ENCODE measurements at places on chromosomes 5 and 9.

- DNase-seq = no peak
These were observed 40.1 kb upstream of the UBAC1 start for GRCh38 chr9:136001231-136001630.

GRCh38 chr9:38127271-38127839 lies 58.3 kb upstream of the SHB start:
- no peak for DNase-seq

DNA sequence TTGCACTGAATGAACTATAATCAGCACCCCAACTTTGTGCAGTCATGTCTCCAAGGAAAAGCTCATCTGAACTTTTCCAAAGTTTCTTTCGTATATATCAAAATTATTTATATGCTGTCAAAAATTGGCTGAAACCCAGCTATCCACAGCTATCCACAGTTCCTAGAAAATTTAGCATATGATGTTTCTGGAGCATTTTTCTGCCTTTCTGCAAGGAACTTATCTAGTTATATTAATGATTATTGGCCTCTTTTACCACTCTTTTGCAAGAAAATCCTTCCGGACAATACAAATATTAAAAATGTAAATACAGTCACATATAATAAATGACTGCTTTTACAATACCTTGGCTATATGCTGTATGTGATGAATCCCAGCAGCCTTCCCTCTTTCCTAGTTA lies 270.2 kb downstream of the TMEM167A start:
- no peak for DNase-seq

DNA sequence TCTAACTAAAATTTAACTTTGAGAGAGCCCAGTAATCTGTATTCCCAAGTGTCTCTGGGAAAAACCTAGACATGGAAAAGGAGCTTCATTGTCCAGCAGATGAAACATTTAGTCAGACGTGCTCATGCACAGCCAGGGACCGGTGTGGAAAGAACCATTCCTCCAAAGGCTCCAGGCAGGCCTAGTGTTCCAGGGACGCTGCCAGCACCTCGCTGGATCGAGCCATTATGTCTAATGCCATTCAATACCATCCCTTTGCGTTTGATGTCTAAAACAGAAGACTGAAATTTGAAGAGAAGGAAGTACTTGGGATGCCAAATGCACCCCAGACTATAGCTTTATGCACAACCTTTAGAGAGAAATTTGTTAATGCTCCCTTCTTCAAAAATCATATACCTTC lies 1.4 kb upstream of the CHSY3 start:
- no peak for DNase-seq

DNA sequence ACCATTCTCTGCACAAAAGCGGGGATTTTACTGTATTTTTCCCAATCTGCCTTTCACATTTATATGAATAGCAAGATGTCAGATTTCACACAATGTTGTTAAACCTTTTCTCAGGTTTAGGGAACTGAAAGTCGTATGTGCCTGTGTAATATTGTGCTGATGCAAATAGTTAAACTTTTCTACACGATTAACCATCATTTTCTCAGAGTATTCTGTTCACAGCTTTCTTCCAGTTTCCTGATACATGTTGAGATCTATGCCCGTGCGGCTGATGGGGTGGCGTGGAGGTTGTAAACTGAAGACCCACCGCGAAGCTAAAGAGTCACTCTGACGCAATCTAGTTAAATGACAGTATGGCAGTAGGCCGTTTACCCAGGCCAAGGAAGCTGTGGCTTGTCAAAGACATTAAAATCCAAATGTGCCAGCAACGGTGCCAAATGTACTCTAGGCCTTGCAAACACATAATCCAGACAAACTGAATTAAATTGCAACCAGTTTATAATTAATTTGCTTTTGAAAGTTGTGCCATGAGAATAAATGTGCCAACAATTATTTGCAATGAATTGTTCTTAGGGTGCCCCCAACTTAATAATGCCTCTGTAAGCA lies 145.7 kb downstream of the EBF1 start:
- no peak for DNase-seq

DNA sequence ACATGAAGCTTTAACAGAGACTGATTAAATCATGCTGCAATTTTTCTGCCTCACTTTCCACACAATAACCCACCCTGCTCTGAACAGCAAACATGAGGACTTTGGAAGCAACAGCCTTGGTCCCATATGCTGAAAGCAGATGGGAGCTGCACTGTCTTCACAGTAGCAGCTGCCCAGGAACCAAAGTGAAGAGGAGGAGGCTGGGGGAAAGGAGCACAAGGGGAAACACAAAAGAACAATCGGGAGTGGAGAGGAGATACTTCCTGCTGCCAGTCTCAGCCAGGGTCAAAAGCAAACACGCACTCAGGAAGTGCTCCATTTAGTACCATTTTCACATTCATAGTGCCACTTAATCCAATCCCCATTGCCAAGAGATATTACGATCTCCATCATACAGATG lies 183.3 kb upstream of the PUM3 start:
- DNase-seq = peak; percentile 72

GRCh38 chr5:133260715-133261114 lies 208.9 kb downstream of the HSPA4 start:
- DNase-seq = no peak

GRCh38 chr9:14517154-14517906 lies 175.9 kb downstream of the ZDHHC21 start:
- no peak for DNase-seq

- peak; percentile 58 for DNase-seq
These were observed 103.3 kb upstream of the BOD1 start for GRCh38 chr5:173719731-173720082.

- no peak for DNase-seq
These were observed 6.0 kb downstream of the PCDHGC5 start for GRCh38 chr5:141494761-141495452.

GRCh38 chr9:129263836-129264235 lies 85.8 kb upstream of the IER5L start:
- DNase-seq = no peak

GRCh38 chr5:136212252-136212721 lies 19.3 kb upstream of the SMIM32 start:
- peak; percentile 27 for DNase-seq

GRCh38 chr5:143685246-143685815 lies 126.6 kb upstream of the HMHB1 start:
- DNase-seq = no peak

GRCh38 chr5:132026516-132027008 lies 15.1 kb upstream of the ACSL6 start:
- DNase-seq = no peak

- no peak for DNase-seq
These were observed 208.0 kb upstream of the DMRT1 start for GRCh38 chr9:633461-633860.

DNA sequence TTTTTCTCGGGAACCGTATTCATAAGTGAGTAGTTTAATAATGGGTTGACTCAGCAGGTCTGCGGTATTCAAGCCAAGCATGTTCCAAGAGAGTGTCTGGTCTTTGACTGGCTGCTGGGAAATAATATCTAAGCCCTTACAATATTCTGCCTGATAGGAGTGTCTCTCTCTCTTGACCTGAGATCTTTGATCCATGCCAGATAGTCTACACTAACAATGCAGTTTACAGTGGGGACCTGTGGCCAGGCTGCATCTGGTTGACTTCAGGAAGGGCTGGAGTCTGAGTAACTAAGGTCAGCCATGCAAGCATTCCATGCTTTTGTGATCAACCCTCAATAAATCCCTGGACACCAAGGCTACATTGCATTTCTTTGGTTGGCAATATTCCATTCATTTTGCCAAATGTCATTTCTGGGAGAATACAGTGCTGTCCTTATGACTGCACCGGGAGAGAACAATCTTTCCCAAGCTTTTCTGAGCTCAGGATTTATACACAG lies 195.5 kb downstream of the SEMA5A start:
- no peak for DNase-seq

- no peak for DNase-seq
These were observed 35.2 kb downstream of the MARVELD2 start for GRCh38 chr5:69450116-69450515.

DNA sequence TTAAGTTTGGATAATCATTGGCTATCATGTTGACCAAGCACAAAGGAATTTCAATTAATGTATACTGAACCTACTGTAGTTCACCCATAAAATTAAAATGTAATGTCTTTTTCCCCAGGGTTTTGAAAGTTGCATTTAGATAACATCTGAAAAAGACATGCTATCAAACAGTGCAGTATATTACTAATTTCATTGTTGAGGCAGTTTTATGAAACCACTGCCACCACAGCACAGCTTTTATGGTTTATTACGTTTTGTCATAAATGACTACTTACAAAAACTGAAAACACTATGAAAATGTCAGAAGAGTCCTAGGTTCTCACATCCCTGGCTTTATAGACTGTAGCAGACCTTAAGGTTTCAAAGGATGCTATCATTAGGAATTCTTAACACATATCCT lies 32.0 kb upstream of the HAPLN1 start:
- no peak for DNase-seq

GRCh38 chr9:33186457-33187168 lies 19.5 kb upstream of the B4GALT1 start:
- DNase-seq = no peak

DNA sequence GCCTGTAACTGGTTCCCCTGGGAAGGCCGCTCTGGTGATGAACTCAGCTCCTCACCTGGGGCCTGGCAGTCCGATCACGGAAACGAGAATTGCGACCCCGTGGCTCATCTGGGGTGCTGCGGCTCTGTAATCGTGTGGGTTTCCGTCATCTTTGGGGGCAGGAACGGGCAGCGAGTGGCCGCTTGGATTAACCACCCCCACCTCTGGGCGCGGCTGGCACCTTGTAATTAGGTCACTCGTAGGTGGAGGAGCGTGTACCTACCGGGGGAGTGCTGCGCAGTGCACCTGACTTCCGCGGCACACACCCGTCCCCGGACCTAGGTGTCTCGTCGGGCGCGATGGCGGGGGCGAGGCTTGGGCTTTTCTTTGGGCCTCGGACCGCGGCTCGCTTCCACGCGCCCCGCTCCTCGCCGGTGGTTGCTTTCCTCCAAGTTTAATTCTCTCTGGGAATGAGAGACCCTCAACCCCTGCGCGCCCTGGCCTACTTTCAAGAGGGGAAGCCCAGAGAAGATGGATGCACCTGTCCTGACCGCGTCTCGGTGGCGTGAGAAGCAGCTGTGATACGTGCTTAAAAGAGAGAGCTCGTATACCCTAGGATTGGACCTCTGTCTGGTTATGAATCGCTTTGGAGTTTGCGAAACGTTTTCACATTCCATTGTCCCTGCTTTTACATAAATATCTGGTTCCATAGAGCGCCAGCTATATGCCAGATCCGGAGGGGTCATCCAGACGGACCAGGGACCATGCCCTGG lies 744 bp upstream of the PPP2CA start:
- DNase-seq = peak; percentile 83

DNA sequence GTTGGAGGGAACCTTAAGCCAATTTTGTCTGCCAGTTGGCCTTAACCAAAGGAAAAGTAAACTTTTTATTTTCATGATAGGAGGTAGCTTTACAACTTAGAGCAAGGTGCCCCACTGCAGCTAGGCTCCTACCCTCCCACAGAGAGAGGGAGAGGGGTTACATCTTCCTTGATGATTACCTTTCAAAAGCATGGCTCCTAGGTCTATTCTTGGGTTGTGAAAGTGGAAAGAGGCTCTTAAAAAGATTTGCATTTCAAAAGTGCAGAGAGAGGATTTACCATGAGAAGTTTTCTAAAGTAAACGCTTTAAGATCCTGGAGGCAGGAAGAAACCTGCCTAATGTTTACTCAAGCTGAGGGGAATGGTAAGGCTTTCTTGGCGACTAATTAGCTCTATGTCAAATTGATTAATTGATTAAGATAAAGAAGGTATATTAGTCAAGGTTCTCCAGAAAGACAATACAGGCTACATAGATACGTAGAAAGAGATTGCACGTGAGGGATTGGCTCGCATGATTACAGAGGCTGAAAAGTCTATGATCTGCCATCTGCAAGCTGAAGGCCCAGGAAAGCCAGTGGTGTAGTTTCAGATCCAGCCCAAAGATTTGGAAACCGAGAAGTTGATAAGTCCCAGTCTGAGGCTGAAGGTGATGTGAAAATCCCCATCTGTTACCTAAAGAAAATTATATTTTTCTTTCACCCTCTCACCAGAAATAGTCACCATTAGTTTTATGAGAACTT lies 333.8 kb upstream of the CTNND2 start:
- no peak for DNase-seq

DNA sequence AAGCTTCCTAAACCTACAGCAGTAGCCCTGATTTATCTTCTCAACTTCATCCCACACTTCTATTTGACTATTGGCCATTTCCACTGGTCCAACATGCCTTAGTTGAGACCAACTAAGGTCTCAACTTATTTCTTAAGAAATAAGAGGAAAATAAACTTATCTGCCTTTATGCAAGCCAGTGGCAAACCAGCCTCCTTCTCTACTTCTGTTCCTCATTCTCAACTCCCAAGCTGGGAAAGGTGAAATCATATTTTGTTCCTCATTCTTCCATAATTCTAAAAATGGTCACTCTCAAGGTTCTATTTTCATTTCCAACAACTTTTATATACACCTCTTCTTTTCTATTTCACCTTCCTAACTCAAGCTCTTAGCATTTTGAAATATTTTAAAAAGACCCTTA lies 149.6 kb upstream of the C9orf72 start:
- no peak for DNase-seq

DNA sequence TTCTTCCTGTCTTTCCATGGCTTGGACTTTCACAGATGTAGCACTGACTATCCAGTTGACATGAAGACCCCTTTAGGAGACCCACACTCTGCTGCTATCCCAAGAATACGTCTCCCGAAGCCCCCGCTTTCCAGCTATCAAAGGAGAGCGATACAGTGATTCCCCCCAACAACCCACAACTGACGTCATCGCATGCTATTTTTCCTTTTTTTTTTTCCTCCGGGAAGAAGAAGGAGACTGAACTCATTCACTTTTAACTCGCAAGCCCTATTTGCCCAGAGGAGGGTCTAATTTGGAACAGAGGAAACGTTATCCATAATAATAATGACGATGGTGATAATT lies 2.1 kb downstream of the PAPPA start:
- DNase-seq = no peak

DNA sequence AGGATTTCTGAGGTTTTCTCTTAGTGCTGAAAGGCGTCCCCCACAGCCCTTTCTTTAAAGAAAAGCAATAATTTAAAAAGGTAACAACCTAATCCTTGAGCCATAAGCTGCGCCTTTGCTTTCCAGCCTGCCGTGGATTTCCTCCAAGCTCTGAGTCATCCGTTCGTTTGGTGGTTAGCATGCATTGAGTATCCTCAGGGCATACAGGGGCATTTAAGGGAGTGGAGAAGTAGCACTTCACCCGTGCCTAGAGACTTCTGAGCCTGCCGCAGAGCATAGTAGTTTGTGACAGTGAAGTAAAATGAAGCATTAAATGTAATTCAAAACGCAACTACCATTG lies 892 bp upstream of the TNC start:
- peak; percentile 56 for DNase-seq

- no peak for DNase-seq
These were observed 606.4 kb upstream of the CLINT1 start for GRCh38 chr5:158465086-158465972.

GRCh38 chr5:135255461-135256178 lies 143.4 kb downstream of the MACROH2A1 start:
- no peak for DNase-seq

DNA sequence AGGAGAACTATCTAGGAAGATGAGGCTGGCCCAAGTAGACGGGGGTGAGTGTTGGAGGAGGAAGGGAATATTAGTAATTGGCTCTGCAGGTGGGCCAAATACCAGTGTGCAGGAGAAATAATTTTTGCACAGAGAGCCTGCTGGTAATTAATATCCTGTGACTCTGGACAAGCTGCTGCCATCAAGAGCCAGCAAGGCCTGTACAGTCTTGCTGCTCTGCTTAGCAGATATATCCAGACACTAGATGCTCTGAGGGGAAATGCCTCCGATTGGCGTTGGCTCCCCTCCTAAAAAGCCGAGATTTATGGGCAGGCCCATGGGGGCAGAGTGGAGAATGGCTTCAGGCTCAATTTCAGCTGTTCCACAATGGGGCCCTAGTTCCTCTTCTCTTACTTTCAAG lies 29.6 kb upstream of the ASTN2 start:
- DNase-seq = no peak

Data from NCI-H748 treated with DMSO at 0.1 percent for 48 hours (cell line).